ENCODE measurements at places on chromosomes 3 and 15.

DNA sequence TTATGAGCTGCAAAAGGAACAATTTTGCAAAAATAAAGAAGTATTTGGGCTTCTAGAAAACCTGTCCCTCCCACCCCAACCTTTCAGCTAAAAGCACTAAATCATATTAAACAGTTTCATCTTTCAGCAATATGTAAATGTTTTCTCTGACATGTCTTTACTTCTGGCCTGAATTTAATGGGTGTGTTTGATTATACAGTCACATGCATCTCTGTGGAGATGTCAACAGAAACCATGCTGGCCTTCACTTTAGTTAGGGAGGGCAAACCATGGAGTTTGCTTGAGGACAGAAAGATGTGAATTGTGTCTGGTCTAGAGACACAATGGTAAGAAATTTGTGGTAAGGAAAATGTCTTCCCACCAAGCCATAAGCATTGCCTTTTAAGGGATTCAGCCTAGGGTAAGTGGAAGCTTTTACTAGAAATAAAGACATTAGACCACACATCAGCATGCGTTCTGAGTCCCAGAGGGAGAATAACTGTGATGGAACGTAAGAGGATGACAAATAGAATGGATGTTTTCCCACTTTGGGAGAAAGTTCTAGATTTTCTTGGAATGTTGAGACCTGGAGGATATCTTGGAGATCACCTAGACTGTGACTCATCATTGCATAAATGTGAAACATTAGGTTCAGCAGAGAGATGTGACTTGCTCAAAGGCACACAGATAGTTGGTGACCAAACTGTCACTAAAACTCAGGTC, 68.9 kb downstream of the ST8SIA2 start:
- H3K4me1 ChIP-seq, result no peaks in the 10 kb centered on the region
- DNase-seq, result no peak
- H3K27ac ChIP-seq, result no peak overlapping the region
- no peaks in the 10 kb centered on the region for H3K27me3 ChIP-seq
- H3K36me3 ChIP-seq, result no peaks in the 10 kb centered on the region

DNA sequence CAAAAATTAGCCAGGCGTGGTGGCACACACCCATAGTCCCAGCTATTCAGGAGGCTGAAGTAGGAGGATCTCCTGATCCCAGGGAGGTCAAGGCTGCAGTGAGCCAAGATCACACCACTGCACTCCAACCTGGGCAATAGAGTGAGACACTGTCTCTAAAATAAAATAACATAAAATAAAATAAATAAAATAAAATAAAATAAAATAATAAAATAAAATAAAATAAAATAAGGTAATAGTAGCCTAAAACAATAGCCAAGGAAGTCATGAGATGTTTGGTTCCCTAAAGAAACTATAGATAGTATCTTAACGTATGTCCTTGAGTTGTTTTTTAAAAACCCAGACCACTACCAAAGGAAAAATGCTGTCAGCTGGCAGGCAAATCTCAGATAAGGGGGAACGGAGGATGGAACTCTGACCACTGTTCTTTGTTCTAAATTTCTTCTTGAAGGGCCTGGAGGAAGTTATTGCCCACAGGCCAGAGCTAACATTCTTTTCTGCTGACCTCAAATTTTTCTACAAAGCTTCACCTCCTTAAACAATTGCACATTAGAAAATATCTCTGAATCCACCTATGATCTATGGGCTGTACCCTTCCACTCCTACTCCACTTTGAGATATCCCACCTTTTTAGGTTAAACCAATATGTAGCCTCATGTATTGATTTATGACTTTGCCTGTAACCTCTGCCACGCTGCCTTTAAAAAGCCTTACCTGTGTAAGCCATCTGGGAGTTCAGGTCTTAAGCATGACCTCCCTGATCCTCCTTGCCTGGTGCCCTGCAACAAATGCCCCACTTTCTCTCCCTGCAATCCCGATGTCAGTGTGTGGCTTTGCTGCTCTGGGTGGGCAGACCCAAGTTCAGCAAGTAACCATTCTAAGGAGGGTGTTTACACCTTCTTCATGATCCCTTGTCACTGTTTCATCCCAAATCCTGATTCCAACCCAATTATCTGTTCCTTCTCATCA, 126.2 kb upstream of the BHLHE40 start:
- peaks cover 44% of the 10 kb centered on the region for H3K36me3 ChIP-seq
- peaks cover 74% of the 10 kb centered on the region for H3K4me1 ChIP-seq
- peaks cover 3% of the 10 kb centered on the region for H3K27me3 ChIP-seq

DNA sequence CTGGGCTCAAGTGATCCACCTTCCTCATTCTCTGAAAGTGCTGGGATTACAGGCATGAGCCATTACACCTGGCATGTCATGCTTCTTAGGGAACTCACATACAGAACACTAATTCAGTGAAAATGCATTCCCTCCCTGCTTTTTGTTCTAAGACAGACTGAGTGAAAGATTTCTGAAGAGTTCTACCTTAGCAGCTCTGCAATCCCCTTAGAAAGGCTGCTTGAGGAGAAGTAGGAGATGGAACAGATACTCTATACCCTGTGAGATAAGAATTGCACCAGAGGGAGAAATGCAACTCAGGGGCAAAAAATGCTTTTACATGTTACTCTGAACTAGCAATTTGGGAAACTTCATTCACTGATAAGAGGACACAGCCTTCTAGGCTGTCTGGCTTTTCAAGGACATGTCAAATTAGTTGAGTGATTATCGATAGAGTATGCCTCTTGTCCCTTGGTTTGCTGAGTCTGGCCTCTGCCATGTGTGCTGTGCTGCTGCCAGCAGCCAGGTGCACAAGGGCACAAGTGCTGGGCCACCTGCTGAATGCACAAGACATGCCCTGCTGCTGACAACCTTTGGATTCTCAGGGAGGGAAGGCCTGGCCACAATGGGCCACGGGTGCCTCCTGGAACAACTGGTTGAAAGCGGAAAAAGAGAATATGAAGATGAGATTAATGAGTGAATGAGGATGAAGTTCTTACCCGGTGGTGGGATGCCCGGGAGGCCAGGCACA, 17.8 kb downstream of the UQCC5 start:
- no peak for DNase-seq
- H3K36me3 ChIP-seq, result peaks cover 48% of the 10 kb centered on the region
- no peak overlapping the region for H3K27ac ChIP-seq
- peaks cover 6% of the 10 kb centered on the region for H3K4me1 ChIP-seq

DNA sequence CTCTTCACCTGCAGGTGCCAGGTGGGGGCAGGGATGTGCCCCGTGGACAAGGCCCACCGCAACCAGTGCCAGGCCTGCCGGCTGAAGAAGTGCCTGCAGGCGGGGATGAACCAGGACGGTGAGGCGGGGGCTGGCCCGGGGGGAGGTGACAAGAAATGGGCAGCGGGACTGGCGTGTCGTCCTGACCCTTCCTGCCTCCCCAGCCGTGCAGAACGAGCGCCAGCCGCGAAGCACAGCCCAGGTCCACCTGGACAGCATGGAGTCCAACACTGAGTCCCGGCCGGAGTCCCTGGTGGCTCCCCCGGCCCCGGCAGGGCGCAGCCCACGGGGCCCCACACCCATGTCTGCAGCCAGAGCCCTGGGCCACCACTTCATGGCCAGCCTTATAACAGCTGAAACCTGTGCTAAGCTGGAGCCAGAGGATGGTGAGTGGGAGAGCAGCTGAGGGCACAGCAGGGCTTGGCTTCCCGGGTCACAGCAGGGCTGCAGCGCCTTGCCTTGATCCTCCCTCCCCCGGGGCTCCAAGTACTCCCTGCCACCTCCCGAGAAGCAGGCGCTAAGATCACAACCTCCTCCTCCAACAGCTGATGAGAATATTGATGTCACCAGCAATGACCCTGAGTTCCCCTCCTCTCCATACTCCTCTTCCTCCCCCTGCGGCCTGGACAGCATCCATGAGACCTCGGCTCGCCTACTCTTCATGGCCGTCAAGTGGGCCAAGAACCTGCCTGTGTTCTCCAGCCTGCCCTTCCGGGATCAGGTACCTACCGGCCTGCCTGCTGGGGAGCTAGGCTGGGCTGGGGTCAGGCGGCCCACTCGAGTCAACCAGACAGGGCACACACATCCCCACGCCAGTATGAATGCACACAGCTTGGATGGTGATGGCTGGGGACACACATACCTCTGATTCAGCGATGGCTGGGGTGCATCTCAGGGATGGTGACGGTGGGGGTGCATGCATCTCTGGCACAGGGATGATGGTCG, 1.7 kb downstream of the NR2E3 start:
- H3K27me3 ChIP-seq, result no peaks in the 10 kb centered on the region
- H3K36me3 ChIP-seq, result no peaks in the 10 kb centered on the region
- no peaks in the 10 kb centered on the region for H3K4me1 ChIP-seq
- no peak overlapping the region for H3K4me3 ChIP-seq

GRCh38 chr3:79994397-79994796, 226.6 kb upstream of the ROBO1 start:
- H3K36me3 ChIP-seq, result no peaks in the 10 kb centered on the region
- no peaks in the 10 kb centered on the region for H3K27me3 ChIP-seq
- DNase-seq, result no peak
- no peak overlapping the region for H3K4me3 ChIP-seq
- H3K4me1 ChIP-seq, result no peaks in the 10 kb centered on the region

- no peak overlapping the region for H3K27ac ChIP-seq
- H3K4me1 ChIP-seq, result peaks cover 6% of the 10 kb centered on the region
- H3K4me3 ChIP-seq, result no peak overlapping the region
- peaks cover 54% of the 10 kb centered on the region for H3K27me3 ChIP-seq
- DNase-seq, result no peak
Measured at GRCh38 chr15:42053914-42054313, 33.1 kb upstream of the PLA2G4E start.

GRCh38 chr3:101333883-101334282, 13.5 kb upstream of the IMPG2 start:
- no peaks in the 10 kb centered on the region for H3K4me1 ChIP-seq
- DNase-seq, result no peak
- H3K27me3 ChIP-seq, result no peaks in the 10 kb centered on the region
- H3K36me3 ChIP-seq, result peaks cover 12% of the 10 kb centered on the region

GRCh38 chr3:105304487-105304886, 62.2 kb upstream of the ALCAM start:
- H3K4me1 ChIP-seq, result no peaks in the 10 kb centered on the region
- H3K27me3 ChIP-seq, result no peaks in the 10 kb centered on the region
- H3K4me3 ChIP-seq, result no peak overlapping the region
- H3K27ac ChIP-seq, result no peak overlapping the region

GRCh38 chr15:101498717-101499480, 9.4 kb upstream of the PCSK6 start:
- H3K27ac ChIP-seq, result no peak overlapping the region
- no peaks in the 10 kb centered on the region for H3K36me3 ChIP-seq
- no peak for DNase-seq
- peaks cover 36% of the 10 kb centered on the region for H3K27me3 ChIP-seq

GRCh38 chr15:94263341-94264273, 32.2 kb downstream of the MCTP2 start:
- peak overlapping the region; percentile 70 for H3K27ac ChIP-seq
- peaks cover 35% of the 10 kb centered on the region for H3K36me3 ChIP-seq
- H3K4me1 ChIP-seq, result peaks cover 48% of the 10 kb centered on the region

GRCh38 chr3:189344996-189345395, 173.2 kb downstream of the TPRG1 start:
- H3K4me1 ChIP-seq, result peaks cover 18% of the 10 kb centered on the region
- H3K36me3 ChIP-seq, result peaks cover 23% of the 10 kb centered on the region
- no peaks in the 10 kb centered on the region for H3K27me3 ChIP-seq
- H3K4me3 ChIP-seq, result no peak overlapping the region
- H3K27ac ChIP-seq, result no peak overlapping the region

DNA sequence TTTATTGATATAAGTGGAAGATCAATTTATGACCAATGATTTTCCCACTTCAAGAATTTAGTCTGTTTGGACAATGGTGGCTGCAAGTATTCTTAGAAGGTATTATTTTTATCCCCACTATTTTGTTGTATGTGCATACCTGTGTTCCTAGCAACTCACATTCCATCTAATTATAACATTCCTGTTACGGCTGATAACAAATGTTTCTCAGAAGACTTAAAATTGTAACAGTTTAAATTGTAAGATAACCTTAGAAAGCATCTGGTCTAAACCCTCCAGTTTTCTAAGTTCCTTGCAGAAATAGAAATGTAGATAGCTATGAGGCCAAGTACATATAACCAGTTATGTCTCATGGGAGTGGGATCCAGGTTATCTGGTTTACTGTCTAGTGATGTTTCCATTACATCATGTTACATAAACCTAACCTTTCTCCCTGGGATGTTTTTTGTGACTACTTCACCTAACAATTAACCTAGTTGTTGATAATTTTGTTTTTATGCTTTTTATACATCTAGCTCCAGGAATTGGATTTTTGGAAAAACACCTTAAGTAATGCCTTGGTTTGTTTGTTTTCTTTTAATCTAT, 11.1 kb upstream of the MFN1 start:
- H3K4me3 ChIP-seq, result no peak overlapping the region
- DNase-seq, result no peak
- H3K36me3 ChIP-seq, result peaks cover 47% of the 10 kb centered on the region
- no peaks in the 10 kb centered on the region for H3K27me3 ChIP-seq
- no peak overlapping the region for H3K27ac ChIP-seq

DNA sequence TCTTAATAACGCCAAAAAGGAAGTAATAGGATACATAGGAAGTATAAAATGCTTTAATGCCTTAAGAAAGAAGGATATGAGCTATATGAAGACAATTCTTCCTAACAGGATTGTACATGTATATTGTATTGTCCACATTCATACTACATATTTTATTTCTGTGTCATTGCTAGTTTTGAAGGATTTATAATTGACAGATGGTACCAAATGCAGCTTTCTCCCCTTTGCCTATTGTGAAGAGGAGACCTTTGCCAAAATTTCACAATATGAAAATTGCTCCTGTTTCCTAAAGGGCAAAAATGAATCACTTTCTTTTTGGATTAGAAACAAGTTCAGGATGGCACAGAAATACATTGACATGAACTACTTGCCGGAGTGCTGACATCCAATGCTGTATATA, 34.8 kb upstream of the EOMES start:
- peaks cover 4% of the 10 kb centered on the region for H3K36me3 ChIP-seq
- DNase-seq, result no peak
- peaks cover 18% of the 10 kb centered on the region for H3K4me1 ChIP-seq
- no peak overlapping the region for H3K4me3 ChIP-seq
- no peaks in the 10 kb centered on the region for H3K27me3 ChIP-seq

DNA sequence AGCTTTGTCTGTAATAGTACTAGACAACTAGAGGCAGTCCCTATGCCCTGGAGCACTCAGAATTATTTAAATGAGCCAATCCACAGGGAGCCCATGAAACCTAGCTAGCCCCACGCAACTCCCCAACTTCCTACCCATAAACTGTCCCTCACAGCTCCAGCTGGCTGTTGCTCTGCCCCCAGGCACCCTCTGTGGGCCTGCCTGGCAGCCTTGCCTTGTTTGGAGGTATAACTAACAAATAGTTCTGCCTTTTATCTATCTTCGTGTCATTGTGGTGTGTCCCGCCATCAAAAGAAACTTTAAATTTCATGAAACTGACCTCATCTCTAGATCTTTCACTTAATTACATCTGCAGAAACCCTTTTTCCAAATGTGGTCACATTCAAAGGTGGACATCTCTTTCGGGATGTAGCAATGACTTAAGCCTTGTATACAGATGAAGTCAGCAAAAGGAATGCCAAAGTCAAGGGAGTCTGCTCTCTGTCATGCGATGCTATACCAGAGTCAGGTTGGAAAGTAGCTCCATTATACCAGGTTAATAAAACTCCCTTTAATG, 1.8 kb upstream of the RTP3 start:
- H3K27ac ChIP-seq, result no peak overlapping the region
- no peaks in the 10 kb centered on the region for H3K36me3 ChIP-seq
- H3K4me3 ChIP-seq, result no peak overlapping the region

GRCh38 chr3:151724576-151725562, 8.9 kb upstream of the AADACL2 start:
- no peak overlapping the region for H3K27ac ChIP-seq
- no peaks in the 10 kb centered on the region for H3K4me1 ChIP-seq
- no peak overlapping the region for H3K4me3 ChIP-seq

GRCh38 chr3:104879919-104880318, 486.8 kb upstream of the ALCAM start:
- DNase-seq, result no peak
- no peaks in the 10 kb centered on the region for H3K27me3 ChIP-seq
- no peak overlapping the region for H3K27ac ChIP-seq

All from T-helper 2 cell treated with Interferon-gamma antibody and Interleukin-4, amounts not matched to agents 5 μg/mL and 100 μg/mL, for 36 hours (primary cell).